ENCODE measurements at places on chromosomes 6 and 20.
A peak's percentile ranks its signal among the peaks of the same experiment; 100 is the strongest.

- no peak for DNase-seq
These were observed 41.8 kb downstream of the RIPOR3 start for GRCh38 chr20:50649590-50649989.

- no peak for DNase-seq
These were observed 42.3 kb upstream of the TMEM181 start for GRCh38 chr6:158517581-158517980.

DNA sequence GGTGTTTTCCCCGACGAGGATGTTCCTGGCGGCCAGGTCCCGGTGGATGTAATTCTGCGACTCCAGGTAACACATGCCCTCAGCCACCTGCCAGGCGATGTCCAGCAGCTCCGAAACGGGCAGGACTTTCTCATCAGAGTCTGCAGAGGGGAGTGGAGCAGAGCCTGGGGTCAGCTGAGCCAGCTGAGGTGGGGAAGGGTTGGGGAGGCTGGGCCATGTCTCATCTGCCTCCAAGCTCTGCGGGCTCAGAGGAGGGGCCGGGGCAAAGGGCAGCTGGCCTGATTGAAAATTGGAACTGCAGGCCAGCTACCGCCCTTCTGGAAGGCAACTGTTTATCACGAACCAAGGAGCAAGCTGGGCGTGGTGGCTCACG is 6.4 kb downstream of the PTK6 start:
- no peak for DNase-seq

DNA sequence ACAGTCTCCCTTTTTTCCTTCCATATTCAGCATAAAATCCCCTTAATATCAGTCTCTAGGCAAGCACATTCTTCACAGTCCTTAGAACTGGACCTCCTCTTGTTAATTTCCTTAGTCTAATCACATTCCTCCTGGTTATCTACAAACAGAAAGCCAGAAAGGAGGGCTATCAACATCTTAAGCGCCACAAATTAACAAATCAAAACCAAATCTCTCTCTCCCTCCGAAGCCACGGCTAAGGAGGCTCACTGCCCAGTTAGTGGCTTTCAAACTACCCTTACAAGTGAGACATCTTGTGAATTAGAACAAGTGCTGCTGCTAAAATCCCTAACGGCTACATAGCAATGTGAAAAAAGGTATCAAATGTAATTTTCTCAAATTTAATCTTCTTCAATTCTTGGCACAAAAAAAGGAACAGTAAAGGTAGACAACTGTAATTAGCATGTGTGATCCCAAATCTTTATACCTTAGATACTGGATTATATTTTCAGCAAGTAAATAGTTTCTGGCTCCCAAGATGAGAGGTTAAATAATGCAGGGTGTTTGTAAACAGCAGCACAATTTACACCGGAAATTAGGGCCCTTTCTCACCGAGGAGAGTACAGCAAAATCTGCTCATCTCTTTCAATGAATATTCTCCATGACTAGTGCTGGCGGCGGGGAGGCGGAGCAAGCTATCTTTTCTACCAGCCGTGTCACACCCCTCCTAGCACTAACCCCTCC is 1.4 kb upstream of the TRIM39 start:
- DNase-seq: peak; percentile 63

- no peak for DNase-seq
These were observed 54.4 kb downstream of the ADNP start for GRCh38 chr20:50876816-50877215.

- DNase-seq: no peak
These were observed 758.7 kb upstream of the NRSN1 start for GRCh38 chr6:23367311-23367710.

DNA sequence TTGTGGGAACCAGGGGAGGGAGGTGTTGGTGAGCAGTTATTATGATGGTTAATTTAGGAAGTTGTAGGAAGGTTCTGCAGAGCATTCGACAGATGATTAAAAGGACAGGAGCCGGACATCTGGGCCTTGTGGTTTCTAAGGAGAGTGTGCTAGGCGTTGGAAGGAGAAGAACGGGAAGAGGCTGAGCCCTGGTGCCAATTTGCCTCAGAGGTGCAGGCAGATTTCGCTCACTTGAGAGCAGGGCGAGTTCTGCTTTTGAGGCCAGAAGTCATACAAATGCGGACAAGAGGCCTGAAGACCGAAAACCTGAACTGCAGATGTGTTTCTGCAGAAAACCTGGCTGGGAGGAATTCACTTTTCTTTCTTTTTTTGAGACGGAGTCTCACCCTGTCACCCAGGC is 30.5 kb upstream of the RPS6KA2 start:
- DNase-seq: no peak

- no peak for DNase-seq
These were observed 122.3 kb downstream of the ANKS1A start for GRCh38 chr6:35011096-35012041.

DNA sequence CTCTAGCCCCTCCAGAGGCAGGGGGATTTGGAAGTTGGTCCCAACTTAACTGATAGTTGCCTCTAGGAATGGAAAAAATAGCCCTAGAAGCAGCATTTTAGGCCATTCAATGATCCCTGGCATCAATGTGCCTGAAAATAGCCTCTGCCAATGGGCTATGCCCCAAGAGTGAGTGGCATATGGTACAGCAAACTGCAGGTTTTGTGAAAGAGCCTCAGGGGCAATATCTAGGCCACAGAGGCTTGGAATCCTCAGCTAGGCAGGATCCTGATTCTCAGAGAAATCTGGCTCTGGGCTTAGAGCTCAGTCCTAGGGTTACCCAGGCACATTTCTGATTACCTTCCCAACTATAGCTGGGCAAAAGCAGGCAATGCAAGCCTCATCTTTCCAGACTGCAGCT is 104.4 kb upstream of the MOCS1 start:
- DNase-seq: no peak

- DNase-seq: no peak
These were observed 108.7 kb upstream of the FERMT1 start for GRCh38 chr20:6231556-6231955.

DNA sequence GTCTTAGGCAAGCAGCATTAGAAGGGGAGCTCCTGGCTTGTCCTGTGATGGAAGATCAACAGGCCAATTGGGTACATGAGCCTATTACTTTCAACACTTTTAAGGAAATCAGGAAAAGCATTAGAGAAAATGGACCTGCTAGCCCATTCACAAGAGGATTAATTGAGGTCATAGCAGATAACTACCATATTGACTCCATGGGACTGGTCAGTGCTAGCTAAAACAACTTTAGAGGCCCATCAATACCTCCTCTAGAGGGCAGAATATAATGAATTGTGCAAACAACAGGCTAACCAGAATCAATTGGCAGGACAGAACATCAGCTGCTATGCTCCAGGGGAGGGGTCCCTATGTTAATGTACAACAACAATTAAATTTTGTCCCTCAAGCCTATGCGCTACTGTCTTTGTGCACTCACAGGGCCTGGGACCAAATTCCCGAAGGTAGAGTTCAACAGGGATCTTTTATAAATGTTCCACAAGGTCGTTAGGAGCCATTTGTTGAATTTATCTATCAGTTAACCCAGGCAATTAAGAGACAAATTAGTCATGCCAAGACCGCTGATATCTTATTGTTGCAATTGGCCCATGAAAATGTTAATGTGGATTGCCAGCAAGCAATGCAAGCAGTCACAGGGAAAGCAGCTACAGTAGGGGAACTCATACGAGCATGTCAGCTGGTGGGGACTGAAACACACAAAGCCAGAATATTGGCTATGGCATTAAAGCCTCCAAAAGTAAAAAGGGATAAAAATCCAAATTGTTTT is 106.6 kb upstream of the BTN3A2 start:
- no peak for DNase-seq

GRCh38 chr6:163745536-163746400 is 331.2 kb downstream of the QKI start:
- peak; percentile 48 for DNase-seq

DNA sequence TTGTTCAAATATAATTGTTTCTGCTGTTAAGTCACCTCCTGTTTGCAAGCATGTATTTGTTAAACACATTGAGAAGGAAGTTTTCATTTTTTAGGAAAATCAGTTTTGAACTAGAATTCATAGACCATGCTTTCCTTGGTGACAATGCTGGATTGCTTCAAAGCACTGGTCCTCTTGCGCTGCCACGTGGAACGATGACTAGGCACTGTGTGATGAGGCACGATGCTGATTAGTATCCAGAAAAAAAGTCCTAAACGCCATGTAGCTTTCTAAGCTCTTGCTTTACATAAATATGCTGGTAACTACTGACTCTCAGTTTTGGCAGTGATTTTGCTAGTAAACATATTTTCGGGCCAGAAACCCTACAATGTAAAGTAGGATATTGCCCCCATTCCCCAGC is 11.1 kb upstream of the EXOC2 start:
- DNase-seq: no peak

DNA sequence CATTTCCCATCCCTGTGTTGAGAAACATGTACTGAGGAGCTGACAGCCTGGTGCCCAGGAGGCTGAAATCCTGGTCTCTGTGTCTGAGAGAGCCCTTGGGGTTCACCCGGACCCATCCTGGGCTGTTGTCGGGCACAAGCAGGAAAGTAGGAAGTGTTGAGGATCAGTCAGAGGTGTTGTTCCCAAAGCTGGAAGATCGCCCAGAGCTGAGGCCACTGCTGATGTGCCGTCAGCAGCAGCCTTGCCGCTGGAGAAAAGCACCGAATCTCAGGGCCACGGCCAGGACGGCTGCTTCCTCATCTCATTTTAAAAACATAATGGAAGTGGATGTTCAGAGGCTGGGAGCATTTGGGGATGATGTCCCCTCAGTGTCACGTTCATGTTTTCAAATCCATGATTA is 218.5 kb downstream of the UST start:
- DNase-seq: peak; percentile 86

GRCh38 chr6:154501578-154501868 is 9.0 kb downstream of the CNKSR3 start:
- DNase-seq: no peak

GRCh38 chr6:170243791-170244291 is 47.0 kb downstream of the DLL1 start:
- no peak for DNase-seq

GRCh38 chr6:145670311-145670710 is 65.0 kb downstream of the EPM2A start:
- no peak for DNase-seq

GRCh38 chr20:63102721-63103375 is 96.1 kb upstream of the BHLHE23 start:
- DNase-seq: no peak

- DNase-seq: no peak
These were observed 747.0 kb downstream of the PTPRT start for GRCh38 chr20:42442716-42443115.

GRCh38 chr6:127618729-127619128 is 41.8 kb downstream of the C6orf58 start:
- DNase-seq: no peak

DNA sequence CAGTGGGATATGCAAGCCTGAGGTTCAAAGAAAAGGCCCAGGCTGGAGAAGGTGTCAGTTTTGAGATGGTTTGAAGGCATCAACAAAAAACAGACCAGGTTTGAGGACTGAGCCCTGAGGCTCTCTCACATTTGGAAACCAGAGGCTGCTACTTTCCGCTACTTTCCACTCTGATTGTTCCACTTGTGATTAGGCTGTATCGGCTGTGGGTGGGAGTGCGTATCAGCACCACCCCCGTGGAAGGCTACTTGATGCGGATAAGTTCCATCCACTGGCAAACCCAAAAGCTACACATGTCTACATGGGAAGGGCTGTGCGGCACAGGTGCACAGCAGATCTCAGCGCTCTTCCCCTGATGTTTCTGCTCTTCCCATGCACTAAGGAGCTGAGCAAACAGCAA is 198.7 kb downstream of the GMPR start:
- DNase-seq: no peak

DNA sequence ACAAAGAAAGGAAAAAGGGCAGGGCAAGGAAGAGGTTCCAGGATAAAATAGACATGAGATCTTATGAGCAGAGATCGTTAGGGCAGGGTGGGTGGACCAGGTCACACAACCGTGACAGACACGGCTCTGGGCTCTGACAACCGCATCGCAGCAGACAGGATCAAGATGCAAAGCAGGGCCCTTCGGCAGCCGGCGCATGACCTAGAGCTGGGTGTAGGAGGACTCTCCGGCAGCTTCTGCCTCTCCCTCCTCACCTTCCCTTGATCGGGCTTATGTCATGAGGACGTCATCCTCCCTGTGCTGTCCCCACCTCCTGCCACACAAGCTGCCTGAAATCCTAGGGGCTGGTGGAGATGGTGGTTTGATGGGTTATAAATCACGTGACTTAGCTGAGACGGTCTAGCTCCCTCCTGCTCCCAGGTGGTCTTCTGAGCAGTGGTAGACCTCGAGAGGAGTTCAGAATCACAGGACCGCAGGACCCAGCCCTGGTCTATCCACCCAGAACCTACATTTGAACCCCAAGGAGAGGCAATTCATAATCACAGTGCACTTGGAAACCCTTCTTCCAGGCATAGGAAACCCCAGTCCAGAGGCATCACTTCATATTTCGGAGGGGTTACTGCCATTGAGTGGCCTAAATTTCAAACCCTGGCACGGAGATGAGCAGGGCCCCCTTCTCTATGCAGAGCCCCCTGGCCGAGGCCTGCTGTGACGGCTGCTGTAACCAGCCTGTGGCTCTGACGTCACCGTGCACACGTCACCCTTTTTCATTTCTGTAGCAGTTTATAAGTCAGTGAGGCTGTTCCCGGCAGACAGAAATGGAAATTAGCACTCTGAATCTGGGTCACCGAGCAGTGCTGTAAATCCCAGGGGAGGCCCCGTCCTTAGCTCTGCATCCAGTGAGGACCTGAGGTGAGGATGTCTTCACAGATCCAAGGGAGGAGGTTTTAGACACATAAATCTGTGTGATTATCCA is 8.7 kb upstream of the CCR6 start:
- DNase-seq: peak; percentile 17

GRCh38 chr6:2387445-2387844 is 142.0 kb upstream of the GMDS start:
- DNase-seq: no peak

DNA sequence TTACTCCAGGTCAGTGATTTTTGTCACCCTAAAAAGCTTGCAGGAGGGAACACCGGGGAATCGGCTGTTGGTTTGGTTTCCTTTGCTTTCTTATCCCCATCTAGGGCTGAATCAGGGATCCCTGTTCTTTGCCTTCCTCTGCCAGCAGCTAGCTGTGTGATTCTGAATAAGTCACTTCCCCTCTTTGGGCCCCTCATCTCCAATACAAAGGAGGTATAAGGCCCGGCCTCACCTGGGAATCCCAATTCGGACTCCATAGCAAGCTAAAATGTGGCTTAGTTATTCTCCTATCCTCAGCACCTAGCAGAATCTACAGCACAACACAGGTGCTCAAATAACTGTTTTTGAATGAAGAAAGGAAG is 18.5 kb upstream of the ARMC12 start:
- no peak for DNase-seq

DNA sequence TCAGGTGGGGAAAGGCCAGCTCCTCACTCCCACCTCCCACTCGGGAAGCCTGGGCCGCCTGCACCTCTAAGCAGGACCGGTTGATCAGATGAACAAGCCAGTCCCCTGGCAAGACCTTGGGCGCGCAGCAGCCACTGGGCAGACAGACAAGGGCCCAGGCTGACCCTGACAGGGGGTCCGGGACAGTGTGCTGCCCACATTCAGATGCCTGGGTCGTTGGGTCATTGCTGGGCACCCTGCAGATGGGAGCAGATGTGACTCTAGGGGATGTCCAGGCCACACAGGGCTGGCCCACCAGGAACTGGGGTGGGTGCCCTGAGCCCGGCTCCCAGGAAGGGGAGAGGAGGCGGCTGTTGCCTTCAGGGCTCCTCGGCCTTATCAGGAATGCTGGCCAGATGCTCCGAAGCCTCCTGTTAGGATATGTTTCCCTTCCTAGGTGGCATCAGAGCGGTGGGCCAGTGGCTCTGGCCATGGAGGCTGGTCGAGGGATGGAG is 17.3 kb upstream of the FRMD1 start:
- DNase-seq: no peak

- DNase-seq: no peak
These were observed 435 bp upstream of the ZNF322 start for GRCh38 chr6:26660000-26660361.

- DNase-seq: no peak
These were observed 60.0 kb downstream of the CNKSR3 start for GRCh38 chr6:154450498-154450897.

Measured in adrenal gland (tissue), 19 donors.